Natural killer cell treated with Interleukin-12 subunit alpha and Interleukin-12 subunit beta and Interleukin-15 and Interleukin-18, amount 100 ng/mL, for 72 hours (primary cell): ENCODE measurements at places on chromosomes 5 and 9. TPM values are rescaled to one million over a fixed set of nuclear protein-coding genes. Genes with fewer than 3 reads are reported as not detected.

DNA sequence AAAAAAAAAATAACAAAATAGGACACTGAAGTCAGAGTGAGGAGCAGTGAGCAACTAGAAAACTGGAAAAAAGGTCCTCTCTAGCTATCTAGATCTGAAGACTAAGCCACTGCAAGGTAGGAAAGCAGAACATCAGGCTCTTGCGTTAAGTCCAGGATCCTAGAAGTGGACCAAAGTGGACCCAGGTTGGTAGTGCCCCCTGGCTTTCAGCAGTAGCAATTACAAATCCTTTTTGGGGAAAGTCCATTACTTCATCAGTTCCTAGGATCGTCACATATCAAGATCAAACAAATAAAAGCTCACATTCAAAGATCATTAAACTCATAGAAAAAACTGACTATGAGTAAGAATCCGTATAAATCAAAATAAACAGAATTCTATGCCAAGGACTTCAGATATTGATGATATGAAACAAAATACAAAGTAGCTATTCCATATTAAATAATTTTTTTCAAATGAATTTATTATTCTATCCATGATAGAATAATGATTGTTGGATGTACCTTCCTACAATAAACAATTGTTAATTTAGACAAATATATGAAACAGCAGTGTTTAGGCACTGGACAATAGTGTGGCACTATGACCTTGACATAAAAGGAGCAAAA lies 6.5 kb upstream of the RICTOR start:
- DNase-seq, result peak; percentile 78

GRCh38 chr9:121538221-121538620 lies 38.6 kb upstream of the GGTA1 start:
- DNase-seq, result no peak

DNA sequence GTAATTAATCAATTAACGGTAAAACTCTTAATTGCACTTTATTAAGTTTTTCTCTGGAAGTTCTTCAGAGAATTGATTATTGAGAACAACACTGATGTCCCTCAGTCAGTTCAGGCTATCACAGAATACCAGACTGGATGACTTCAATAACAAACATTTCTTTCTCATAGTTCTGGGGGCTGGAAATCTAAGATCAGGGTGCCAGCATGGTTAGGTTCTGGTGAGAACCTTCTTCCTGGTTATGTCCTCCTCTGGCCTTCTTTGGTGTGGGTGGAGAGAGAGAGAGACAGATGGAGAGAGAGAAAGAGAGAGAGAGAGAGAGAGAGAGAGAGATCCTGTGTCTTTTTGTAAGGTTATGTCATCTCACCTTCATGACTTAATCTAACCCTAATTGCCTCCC lies 71.4 kb upstream of the DAP start:
- no peak for DNase-seq

- no peak for DNase-seq
Measured at GRCh38 chr5:88813805-88814575, 69.0 kb downstream of the MEF2C start.

DNA sequence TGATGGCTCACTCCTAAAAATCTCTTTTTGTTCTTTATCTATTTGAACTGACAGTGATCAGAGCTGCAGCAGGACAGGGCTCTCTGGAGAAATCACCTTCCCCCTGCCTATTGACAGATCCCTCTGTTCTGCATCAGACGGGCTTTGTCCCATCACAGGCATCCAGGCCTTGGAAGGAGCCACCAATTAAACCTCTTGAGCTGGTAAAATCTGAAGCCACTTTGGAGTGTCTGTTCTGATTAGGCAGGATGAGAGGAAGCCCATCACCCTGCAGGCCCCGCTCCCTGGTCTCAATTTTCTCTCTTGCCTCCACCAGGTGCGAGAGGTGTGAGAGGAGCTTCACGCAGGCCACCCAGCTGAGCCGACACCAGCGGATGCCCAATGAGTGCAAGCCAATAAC lies 97.7 kb downstream of the PRDM6 start:
- DNase-seq, result no peak

GRCh38 chr9:79800578-79800977 lies 228.8 kb downstream of the TLE4 start:
- no peak for DNase-seq

- DNase-seq, result no peak
Measured at GRCh38 chr9:34253460-34253837, 74.6 kb downstream of the UBAP1 start.

DNA sequence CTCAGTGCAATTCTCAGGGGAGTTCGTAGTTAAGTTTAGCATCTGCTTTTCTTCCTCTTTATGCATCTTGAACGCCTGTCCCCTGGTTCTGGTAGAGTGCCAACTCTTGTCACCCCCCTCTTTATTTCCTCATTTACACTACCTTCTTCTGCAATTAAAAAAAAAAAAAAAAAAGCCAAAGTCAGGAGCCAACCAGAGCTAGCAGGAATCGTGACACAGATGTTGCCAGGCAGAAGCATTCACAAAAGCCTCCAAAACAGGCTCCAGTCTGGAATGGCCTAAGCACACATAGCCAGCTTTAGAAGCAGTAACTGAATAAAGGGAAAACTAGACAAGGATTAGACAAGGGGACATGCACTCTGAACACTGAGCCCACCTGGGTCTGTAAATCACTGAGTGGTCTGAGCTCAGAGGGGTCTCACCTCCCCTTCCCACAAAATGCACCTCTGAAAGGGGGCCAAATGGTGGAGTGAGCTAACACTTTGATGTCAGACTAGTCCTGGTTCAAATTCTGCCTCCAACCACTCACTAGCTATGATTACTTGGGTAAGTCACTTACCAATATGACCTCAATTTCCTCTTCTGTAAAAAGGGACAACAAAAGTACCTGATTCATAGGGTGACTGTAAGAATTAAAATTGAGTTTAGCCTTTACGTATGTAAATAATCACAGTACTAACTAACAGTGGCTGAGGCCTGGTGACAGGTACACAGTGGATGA lies 2.0 kb downstream of the CD74 start:
- no peak for DNase-seq

- DNase-seq, result no peak
Measured at GRCh38 chr9:27817747-27818146, 244.5 kb upstream of the C9orf72 start.

- DNase-seq, result peak; percentile 53
Measured at GRCh38 chr9:131475956-131476776, 26.6 kb upstream of the POMT1 start.

- no peak for DNase-seq
Measured at GRCh38 chr9:88792502-88792901, 198.8 kb upstream of the S1PR3 start.

DNA sequence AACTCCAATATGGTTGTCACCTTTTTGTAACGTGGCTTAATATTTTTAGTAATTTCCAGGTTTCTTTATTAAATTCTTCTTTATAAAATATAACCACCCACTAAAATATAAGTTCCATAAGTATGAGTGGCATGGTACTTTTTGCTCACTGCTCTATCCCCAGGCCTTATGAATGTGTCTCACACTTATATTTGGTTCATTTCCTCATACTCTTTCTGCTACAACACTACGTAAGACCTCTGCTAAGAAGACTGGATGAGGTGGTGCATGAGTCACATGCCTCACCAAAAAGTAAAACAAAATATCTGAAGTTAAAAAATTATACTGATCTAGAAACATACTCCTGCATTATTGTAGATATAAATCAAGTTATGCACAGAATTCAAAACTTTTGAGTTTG lies 400.9 kb downstream of the HCN1 start:
- no peak for DNase-seq

CSNK1G3 gene
- total RNA-seq, result 35.4 TPM

CTSV gene
- 0.47 TPM for total RNA-seq

CARD6 gene
- total RNA-seq, result 3.7 TPM

PCDHGA11 gene
- 0.33 TPM for total RNA-seq

HRCT1 gene
- total RNA-seq, result not detected

PTPN3 gene
- total RNA-seq, result 0.81 TPM

BARHL1 gene
- not detected for total RNA-seq

SPINK13 gene
- total RNA-seq, result not detected

RIMOC1 gene
- total RNA-seq, result 29.7 TPM

AGTPBP1 gene
- 41.1 TPM for total RNA-seq
